ENCODE measurements at places on chromosomes 11 and 22. TPM values are rescaled to one million over a fixed set of nuclear protein-coding genes. Genes with fewer than 3 reads are reported as not detected.

The CD248 gene
- total RNA-seq: 85.1 TPM

The GPHA2 gene
- not detected for total RNA-seq

The ZBTB16 gene
- 0.32 TPM for total RNA-seq

The HBE1 gene
- 0.97 TPM for total RNA-seq

The POU2AF1 gene
- not detected for total RNA-seq
